ENCODE measurements at places on chromosomes 3 and 15.

GRCh38 chr3:40071683-40072238 lies 237.7 kb upstream of the EIF1B start:
- DNase-seq: no peak

DNA sequence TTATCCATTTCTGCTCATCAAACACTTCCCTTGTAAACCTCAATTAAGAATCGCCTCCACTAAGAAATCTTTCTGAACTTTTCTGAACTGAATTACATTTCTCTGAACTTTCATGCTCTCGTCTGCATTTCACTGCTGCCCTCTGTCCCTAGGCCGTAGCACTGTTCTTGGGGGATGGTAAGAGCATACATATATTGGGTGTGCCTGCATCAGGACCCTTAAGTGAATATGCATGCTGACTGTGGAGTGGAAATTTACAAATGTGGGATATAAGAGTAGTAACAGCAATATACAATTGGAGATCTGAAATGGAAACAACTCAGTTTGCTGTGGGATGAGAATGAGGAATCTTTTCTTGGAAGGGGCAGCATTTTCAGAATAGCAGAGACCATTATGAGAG lies 148.6 kb downstream of the MCTP2 start:
- DNase-seq: no peak

- no peak for DNase-seq
Observed at GRCh38 chr3:171765511-171765887, 44.8 kb downstream of the PLD1 start.

DNA sequence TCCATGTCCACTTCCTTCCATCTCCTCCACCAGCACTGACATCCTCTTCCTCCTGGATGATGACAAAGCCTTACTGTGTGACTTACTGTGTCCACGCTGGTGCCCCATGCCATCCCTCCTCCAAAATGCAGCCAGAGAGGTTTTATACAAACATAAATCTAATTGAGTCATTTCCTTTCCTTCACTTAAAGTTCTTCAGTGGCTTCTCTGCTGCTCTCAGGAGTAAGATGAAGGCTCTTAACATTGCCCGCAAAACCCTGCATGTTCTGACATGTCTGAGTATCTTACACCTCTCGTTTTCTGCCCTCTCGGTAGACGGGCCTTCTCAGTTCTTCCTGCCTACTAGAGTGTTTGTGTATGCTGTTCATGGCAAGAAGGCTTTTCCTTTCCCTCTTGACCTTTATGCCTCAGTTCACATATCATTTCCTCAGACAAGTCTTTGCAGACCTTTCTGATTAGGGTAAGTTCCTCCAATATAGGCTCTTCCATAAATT lies 175.5 kb downstream of the CFAP20DC start:
- peak; percentile 31 for DNase-seq

- no peak for DNase-seq
Observed at GRCh38 chr15:30984542-30984941, 6.9 kb downstream of the MTMR10 start.

GRCh38 chr15:42348083-42348482 lies 11.2 kb upstream of the CAPN3 start:
- no peak for DNase-seq

DNA sequence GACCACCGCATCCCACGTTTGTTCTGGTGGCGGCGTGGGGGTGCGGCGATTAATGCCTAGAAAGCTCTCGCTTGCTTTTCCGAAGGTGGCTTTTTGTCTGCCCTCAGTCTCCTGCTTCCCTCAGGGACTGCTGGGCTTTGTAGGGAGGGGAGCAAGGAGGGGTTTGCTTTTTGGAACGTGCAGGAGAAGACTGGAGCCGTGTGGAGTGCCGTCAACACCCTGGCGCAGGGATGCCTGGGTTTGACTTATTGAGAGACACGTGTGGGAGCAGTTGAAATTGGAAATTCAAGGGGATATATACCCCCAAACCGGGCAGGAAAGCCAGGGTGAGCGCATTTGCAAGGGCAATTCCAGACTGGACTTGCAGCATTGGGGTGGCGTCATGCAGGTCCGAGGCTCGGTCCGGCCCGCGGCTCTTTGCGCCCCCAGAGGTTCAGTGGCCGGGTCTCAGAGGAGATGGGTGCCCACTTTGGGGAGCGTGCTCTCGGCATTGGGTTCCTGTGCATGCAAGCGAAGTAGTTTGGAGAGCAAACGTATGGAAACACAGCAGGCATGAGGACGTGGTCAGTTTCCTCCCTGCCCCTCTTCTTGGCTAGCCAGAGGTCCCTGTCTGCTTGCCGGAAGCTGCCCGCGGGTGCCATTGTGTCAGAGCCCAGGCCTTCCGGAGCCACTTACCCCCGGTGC lies 2.1 kb downstream of the EPHB1 start:
- DNase-seq: no peak

- DNase-seq: no peak
Observed at GRCh38 chr3:81270603-81271379, 490.7 kb downstream of the GBE1 start.
